ENCODE measurements at places on chromosomes 11 and 22.
A peak's percentile ranks its signal among the peaks of the same experiment; 100 is the strongest.

- no peak for DNase-seq
Observed at GRCh38 chr11:38365274-38365673, 1767.2 kb upstream of the RAG2 start.

GRCh38 chr11:61602775-61603569, 22.1 kb upstream of the SYT7 start:
- no peak for DNase-seq

GRCh38 chr11:128496249-128496648, 91.1 kb downstream of the ETS1 start:
- DNase-seq: no peak

GRCh38 chr22:44305888-44306287, 6.9 kb downstream of the SHISAL1 start:
- no peak for DNase-seq

- DNase-seq: peak; percentile 37
Observed at GRCh38 chr11:116696381-116696941, 76.3 kb downstream of the BUD13 start.

- DNase-seq: no peak
Observed at GRCh38 chr11:77345621-77346020, 44.1 kb upstream of the GDPD4 start.

GRCh38 chr11:94661444-94661843, 94.3 kb downstream of the PIWIL4 start:
- no peak for DNase-seq

DNA sequence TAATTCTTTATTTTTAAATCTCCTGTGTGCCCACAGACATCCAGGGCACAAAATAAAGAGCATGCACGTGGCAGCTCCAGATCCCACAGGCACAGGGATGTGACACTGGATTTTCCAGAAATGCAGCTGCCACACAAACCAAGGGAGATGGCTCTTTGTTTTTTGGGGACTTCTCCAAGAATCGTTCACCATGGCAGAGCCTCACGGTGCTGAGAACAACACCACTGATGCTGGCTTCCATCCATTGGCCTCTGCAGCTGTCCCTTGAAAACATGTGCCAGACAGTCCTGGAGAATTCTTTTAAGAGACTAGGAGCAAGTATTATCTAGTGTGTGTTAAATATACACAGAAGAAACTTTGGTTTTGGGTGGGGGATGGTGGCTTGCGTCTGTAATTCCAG, 108.4 kb upstream of the SLC22A12 start:
- no peak for DNase-seq

- no peak for DNase-seq
Observed at GRCh38 chr11:134674974-134675373, 262.9 kb upstream of the B3GAT1 start.

DNA sequence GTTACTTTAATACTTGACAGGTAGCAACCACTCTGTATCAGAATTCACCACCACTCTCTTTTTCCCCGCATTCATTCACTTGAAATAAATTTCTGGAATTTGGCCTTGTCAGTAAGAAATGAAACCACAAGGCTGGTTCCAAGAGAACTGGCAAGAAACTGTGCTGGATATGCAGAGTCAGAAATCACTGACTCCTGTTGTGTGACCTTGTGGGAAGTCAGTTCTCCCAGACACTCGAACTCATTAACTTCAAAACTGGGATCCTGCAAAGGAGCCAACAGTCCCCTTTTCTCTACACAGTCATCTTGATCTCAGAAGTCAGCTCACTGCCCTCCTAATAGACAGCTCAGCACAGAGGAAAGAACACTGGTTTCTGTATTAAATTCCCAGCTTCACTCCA, 142.7 kb downstream of the LRRC4C start:
- DNase-seq: no peak

- no peak for DNase-seq
Observed at GRCh38 chr11:43644621-43645299, 35.8 kb upstream of the HSD17B12 start.

GRCh38 chr11:67071420-67072284, 15.0 kb downstream of the RHOD start:
- DNase-seq: no peak

DNA sequence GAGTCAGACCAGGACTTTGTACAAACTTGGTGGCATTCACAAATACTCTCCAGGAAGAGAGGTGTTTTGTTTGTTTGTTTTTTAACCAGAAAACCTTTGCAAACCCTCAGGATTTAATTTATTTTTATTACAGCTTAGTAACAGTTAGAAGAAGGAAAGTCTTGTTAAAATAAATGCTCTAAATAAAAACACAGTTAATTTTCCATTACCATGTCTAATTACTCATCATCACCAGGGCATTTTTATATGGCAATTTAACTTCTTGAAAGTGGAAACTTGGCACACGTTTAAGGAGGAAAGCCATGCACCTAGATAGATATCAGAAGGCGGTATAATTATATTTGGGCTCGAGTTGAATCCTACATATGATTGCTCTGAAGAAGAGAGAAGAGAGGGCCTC, 7.4 kb downstream of the BARX2 start:
- no peak for DNase-seq

GRCh38 chr22:36470162-36470993, 11.1 kb downstream of the TXN2 start:
- peak; percentile 54 for DNase-seq

DNA sequence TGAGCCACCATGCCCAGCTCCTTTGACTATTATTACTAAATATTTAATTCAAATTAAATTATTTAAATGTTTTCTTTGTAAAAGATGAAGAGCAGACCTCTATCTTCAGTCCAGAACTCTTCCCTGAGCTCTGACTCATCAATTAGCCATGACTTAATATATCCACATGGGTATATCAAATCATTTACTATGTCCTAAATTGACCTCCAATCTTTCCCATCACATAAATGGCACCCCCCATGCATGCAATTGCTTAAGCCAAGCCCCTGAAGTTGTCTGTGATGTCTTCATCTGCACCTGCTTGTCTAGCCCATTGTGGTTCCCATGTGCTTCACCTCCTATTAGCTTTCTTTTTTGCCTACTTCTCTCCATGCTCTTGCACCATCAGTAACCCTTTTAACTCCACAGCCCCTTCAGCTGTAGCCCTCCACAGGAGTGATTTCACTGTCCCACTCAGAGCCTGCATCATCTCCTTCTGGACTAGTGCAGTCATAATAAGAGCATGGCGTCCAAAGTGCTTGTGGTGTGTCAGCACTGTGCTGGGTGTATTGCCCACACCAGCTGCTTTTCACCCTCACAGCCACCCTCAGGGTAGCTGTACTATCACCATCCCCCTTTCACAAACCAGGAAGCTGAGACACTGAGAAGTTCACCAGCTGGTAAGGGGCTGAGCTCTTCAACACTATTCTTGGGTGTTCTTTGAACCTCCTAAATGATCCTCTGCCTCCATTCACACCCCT, 11.8 kb upstream of the THY1 start:
- DNase-seq: no peak

GRCh38 chr11:131688048-131688693, 317.8 kb downstream of the NTM start:
- peak; percentile 21 for DNase-seq

GRCh38 chr11:35912883-35913624, 30.8 kb upstream of the LDLRAD3 start:
- no peak for DNase-seq

GRCh38 chr22:19179497-19180048, 1.0 kb upstream of the SLC25A1 start:
- DNase-seq: peak; percentile 61

DNA sequence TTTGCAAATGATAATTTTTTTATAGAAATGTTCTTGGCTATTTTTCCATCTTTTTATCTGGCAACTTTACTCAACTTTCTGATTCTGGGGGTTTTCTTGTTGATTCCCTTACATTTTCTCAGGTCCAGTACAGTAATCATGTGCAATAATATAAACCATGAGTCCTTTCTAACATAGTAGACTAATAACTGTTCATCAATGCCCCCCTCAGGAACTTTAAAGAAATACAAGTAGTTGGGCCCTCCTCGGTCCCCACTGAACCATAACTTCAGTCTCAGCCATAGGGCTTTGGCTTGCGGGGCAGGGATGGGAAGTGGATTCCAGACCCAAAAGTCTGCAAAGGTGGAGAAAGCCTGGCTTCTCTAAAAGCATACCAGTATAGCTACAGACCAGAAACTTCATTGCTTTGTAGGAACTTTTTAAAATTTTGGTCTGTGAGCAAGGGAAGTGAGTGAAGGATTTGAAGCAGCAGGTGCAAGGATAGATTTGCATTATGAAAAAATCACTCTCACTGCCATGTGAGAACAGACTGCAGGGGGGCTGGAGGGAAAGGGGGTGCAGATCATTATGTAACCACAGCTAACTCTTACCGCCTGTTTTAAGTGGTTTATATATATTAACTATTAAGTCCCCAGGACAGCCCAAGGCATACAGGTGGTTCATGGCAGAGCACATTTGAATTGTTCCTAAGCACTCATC, 10.4 kb upstream of the TUB start:
- DNase-seq: no peak

DNA sequence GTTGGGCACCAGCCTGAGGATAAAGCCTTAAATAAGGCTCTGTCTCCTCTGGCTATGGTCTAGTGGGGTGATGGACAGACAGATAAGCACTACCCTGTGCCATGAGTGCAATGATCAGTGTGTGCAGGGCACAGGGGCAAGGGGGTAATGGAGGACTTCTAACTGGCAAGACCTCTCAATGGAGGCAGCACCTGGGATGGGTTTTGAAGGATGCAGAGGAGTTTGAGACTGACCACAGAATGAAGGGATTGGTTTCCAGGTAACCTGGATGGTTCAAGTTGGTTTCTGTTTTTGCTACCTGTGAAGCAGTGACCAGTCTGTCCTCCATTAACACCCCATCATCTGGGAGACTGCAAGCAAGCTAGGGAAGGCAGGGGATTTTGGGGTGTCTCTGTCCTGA, 27.8 kb upstream of the PICK1 start:
- no peak for DNase-seq

- DNase-seq: no peak
Observed at GRCh38 chr11:122048401-122048800, 67.6 kb downstream of the BLID start.

DNA sequence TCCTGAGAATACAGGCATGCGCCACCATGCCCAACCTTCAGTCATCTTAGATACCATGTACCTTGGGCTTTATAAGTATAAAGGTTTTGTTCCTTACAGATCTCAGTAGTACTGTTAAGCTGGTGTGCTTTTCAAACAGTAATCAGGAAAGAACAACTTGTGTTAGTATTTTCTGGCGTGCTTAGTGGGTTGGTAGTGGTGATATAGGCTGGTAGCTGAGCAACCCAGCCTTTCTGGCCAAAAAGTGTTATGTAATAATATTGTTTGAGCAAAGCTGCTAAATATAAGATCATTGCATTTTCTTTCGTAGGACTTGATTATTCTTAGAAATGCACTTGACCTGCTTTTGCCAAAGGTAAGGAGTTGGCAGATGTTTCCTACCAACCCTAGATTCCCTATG, 6.5 kb downstream of the ADSL start:
- DNase-seq: no peak

DNA sequence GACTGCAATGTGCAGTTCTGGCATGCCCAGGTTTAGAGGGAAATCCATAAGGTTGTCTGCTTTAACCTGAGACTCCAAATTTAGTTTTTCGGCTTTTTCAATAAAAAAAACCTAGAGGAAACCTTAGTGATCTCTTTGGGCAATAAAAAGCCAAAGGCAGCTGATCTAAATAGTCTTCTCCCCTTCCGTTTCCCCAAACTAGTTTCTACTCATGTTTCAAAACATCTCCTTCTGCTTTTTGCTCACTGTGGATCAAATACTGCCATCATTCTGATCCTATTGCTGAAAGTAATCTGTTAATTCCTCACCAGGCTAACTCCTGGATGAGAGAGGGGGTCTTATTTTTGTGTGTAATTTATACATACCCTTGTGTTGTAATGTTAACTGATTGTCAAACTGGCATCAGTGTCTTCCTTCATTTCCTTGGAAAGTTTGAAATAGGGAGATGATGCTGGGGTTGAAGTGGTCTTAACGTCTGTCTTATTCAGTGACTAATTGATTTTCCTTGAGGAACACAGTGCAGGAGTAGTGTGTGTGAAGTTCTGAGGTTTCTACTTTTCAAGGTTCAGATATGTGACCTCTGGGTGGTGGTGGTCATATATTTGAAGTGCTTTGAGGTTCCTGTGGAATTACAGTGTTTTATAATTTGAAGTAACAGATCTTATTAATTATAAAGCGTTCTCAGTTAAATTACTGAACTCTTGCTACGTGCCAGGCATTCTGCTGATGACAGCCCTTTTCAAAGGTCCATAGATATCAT, 55.0 kb downstream of the ARHGAP42 start:
- DNase-seq: no peak

DNA sequence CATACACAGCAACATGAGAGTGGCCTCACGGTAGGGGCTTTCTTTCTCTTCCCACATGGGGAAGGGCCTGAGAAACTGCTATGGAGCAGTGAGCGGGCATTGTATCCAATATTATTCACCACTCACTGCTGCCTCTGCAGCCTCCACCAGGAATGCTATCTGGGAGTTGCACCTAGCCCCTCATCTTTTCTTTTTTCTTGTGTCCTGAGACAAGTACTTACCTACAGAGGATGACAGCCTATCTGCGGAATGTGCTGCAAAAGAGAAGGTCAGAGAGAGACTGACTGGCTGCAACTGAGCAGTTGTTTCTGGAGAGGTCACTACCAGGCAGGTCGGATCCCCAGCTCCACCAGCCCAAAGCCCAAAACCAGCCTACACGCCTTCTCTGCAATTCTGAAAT, 52.1 kb upstream of the HTATIP2 start:
- no peak for DNase-seq

DNA sequence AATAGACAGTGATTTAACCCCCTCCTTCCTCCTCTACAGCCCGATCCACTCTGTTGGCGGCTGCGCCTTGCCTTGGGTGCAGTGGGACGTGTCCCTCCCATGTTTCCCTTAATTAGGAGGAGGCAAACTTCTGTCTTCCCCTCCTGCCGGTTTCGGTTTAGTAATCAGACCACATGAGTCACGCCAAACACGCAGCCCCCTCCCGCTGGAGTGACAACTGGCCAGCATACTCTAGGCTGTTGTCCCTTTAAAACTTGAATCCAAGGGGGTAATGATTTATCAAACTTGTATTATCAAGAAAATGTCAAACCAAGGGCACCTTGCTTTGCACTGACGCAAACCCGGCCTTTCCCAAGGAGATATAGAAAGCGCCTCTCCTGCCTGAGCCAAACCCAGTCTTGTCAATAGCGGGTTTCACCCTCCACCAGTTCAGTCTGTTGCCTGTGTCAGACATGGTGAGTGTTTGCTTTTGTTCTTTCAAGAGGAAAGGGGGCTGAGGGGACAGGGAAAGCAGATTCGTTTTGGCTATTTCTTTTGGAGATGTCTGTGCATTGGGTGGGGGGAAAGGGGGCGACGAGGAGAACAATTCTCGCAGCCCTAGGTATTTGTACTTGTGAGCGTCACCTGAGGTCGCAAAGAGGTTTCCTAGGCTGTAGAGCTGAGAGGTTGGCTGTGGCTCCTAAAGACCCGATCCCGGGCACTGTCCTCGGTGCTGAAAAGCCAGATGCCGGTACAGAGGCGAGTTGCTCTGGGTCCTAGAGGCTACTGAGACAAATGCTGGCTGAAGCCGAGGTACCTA, at the start of gene SLC6A5:
Gene SLC6A5 (plus strand): TSS at position 388 of the 799 bp plus-strand sequence. CDS start 65 bp downstream, at position 453.
- DNase-seq: no peak

- no peak for DNase-seq
Observed at GRCh38 chr11:9455722-9456121, 5.1 kb upstream of the ZNF143 start.

All from DMS153 (cell line).